ENCODE measurements at places on chromosomes 3 and 15. TPM values are rescaled to one million over a fixed set of nuclear protein-coding genes. Genes with fewer than 3 reads are reported as not detected.

GPR27 gene
- 2.6 TPM for total RNA-seq

NUSAP1 gene
- 7.0 TPM for total RNA-seq

PTH1R gene
- total RNA-seq: 14.5 TPM

SLC12A8 gene
- total RNA-seq: 9.1 TPM

LCMT2 gene
- 6.9 TPM for total RNA-seq

GHSR gene
- total RNA-seq: not detected

PODXL2 gene
- 2.2 TPM for total RNA-seq

DAZL gene
- not detected for total RNA-seq

VEPH1 gene
- total RNA-seq: 116 TPM

DNAJC13 gene
- total RNA-seq: 45.0 TPM

FBXW12 gene
- not detected for total RNA-seq

MYEF2 gene
- 18.8 TPM for total RNA-seq

STRIT1 gene
- not detected for total RNA-seq

RBM6 gene
- total RNA-seq: 101 TPM

FANCD2OS gene
- total RNA-seq: not detected

AHSG gene
- total RNA-seq: not detected

CPN2 gene
- total RNA-seq: not detected

TIMMDC1 gene
- 99.4 TPM for total RNA-seq

ECE2 gene
- total RNA-seq: not detected

ZBBX gene
- 15.2 TPM for total RNA-seq

PLCH1 gene
- 14.0 TPM for total RNA-seq

CCR4 gene
- total RNA-seq: 0.92 TPM

TP53BP1 gene
- 41.0 TPM for total RNA-seq
